ENCODE measurements at places on chromosomes 5 and 9. TPM values are rescaled to one million over a fixed set of nuclear protein-coding genes. Genes with fewer than 3 reads are reported as not detected.

Gene QRFP
- total RNA-seq = not detected

Gene ARHGAP26
- total RNA-seq = 20.6 TPM

Gene RABGAP1
- 33.3 TPM for total RNA-seq

- no peak for DNase-seq
Measured at GRCh38 chr9:80062567-80062966, 490.8 kb downstream of the TLE4 start.

- DNase-seq = no peak
Measured at GRCh38 chr9:18910435-18910834, 122.6 kb downstream of the SAXO1 start.

GRCh38 chr9:79189511-79189924, 382.2 kb upstream of the TLE4 start:
- no peak for DNase-seq

DNA sequence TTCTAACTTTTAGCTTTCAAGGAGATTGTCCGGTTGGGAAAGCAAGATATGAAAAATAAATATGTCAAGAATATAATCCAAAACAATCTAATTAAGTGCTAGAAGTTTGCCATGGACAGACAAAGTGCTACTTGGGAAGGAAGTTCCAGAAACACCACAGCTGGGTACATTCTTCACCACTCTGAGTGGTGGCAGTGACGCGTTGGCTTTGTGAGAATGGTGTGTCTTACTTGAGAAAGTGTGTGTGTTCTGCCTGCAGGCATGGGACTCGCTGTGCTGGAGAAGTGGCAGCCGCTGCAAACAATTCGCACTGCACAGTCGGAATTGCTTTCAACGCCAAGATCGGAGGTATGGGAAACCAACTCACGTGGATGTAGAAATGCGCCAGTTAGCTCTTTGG, 177.2 kb downstream of the PCSK5 start:
- no peak for DNase-seq

DNA sequence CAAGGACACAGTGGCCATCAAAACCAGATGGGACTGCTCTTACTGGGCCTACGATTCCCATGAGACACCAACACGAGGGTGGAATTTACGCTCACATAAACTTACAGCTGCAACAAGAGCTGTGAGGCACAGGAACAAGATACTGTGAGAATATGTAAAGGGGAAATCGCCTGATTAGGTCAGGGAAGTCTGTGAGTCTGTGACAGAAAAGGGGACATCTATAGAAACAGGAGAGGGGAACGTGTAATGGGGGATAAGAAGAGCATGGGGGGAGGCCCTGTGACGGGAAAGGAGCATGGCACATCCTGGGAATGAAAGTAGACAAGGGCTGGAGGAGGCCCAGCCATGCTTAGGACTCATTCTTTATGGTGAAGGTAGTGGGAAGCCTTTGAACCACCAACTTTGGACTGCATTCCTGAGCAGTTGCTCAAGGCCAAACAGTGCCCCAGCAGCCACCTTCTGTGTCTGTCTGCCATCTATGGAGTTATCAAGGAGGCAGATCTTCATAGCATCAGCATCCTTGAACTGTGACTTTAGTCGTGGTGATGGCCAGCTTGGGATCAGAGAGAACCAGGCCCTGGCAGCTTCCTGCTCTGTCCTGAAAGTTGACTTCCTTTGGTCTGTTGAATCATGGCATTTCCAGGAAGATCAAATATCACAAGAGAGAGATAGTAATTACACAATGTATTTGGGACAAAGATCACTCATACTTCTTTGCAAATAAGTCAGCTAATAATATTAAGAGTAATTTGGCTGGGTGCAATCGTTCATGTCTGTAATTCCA, 87.9 kb upstream of the FAM169A start:
- DNase-seq = no peak

GRCh38 chr5:16131878-16132277, 47.7 kb downstream of the MARCHF11 start:
- no peak for DNase-seq

- DNase-seq = no peak
Measured at GRCh38 chr5:126062398-126063221, 360.6 kb upstream of the GRAMD2B start.
